Femur (tissue), 1 donor: ENCODE measurements at places on chromosomes 7 and 10.
A peak's percentile ranks its signal among the peaks of the same experiment; 100 is the strongest.

DNA sequence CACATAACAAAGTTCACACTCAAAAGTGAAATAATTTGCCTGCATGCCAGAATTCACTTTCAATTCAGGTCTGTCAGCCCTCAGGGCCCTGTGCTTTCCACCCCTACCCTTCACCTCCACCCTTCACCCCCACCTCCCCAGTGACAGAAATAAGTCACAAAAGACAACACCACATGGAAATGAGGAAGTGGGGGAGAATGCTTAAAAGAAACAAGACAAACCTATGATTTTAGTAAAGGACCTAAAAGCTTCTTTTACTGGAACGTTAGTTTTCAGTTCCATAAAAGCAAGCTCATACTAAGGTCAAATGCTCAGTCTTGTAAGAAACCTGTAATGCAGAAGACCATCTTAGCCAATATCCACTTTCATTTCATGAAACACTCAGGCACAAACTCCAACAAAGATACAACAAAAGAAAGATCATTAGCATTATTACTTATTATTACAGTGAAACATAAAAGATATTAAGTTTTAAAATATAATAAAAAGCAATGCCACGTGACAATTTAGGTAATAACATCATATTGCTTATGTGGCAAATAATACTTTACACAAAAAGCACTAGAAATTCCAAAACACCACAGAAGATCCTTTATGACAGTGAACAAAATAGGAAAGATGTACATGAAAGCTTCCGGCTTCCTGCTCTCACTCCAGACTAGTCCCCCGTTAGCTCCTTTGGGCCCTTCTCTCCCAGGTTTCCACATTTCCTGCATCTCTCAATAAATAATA lies 112.1 kb downstream of the LMBR1 start:
- no peak for DNase-seq

DNA sequence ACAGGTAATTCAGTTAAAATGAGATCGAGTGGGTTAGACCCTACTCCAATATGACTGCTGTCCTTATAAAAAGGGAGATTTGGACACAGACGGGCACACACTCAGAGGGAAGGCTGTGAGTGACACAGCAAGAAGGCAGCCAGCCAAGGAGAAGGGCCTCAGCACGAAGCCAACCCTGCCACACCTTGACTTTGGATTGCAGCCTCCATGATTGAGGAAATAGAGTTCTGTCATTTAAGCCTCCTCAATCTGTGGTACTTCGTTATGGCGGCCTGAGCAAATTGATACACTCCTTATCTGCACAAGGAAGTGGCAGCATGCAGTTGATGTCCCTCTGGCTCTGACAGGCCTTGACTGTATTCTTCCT lies 43.8 kb downstream of the SH2D4B start:
- no peak for DNase-seq

DNA sequence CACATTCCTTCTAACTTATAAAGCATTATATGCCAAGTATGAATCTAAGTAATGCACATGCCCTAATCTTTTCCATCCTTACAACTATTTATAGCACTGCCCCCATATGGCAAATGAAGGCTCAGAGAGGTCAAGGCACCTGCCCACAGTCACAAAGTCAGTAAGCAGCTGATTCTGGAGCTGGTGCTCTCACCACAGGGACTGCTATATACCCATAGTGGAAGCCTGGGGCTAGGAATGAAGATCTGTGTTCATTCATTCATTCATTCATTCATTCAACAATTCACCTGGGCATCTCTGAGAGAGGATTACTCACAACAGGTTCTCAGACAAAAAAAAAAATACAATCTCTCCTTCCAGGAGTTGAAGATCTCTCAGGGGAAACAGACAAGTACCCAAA lies 213.4 kb downstream of the KCNMA1 start:
- no peak for DNase-seq

DNA sequence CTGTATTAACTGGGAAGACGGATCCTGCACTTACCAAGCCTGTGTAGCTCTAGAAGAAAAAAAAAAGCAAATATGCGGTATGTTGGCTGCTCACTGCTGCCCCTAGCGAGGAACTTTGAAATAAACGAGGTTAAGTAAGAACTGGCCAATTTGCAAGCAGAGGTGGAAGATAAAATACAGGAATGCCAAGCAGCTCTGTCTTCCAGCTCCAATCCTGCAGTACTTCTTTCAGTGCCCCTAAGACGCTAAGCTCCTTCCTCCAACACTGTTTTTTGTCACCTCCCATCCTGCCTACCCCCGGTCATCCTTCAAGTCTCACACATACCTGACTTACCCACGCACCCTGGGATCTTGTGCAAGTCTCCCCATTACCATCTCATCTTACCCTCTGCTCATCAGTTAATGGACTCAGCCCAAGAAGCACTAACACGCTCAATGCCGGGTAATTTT lies 809 bp downstream of the C10orf143 start:
- DNase-seq, result peak; percentile 85

DNA sequence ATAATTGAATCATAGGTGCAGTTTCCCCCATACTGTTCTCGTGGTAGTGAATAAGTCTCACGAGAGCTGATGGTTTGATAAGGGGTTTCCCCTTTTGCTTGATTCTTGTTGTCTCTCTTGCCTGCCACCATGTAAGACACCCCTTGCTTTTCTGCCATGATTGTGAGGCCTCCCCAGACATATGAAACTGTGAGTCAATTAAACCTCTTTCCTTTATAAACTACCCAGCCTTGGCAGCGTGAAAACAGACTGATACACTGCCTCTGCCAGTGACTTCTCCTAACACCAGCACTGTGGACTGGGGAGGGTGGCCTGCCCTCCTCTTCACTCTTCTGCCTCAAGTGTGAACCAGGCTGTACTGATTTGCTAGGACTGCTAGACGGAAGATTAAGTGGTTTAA lies 108.6 kb downstream of the RAB11FIP2 start:
- DNase-seq, result no peak

DNA sequence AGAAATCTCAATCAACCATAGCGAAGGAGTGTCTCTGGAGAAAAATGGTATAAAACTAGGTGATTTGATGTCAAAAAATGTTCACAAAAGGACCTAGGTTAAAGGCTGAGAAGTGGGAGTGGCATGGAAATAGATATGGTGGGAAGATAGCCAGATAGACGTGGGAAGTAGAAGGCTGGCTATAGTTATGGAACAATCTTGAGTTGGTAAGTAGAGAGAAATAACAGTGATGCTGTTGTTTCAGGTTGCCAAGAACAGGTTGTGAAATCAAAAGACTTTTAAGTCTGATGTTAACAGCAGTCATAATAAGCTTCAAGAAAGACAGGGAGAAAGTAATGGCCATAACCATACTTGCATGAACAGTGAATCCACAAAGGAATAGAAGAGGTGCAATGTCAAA lies 106.1 kb upstream of the RSU1 start:
- DNase-seq, result no peak

DNA sequence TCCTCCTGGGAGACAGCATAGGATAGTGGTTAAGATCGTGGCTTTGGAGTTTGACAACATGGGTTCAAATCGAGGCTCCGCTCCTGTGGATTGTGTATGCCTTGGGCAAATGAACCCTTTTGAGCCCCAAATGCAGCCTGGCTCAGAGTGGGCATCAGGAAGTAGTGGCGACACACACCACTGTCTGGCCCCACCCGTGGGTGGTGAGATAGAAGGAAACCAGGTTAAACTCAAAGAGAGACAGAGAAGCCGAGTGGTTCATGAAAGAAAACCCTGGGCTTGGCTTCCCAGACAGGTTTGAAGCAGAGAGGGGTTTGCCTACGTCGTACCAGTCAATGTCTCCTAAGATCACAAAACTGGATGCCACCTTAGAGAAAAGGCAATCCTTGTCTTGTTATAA lies 57.7 kb downstream of the PRTFDC1 start:
- no peak for DNase-seq

DNA sequence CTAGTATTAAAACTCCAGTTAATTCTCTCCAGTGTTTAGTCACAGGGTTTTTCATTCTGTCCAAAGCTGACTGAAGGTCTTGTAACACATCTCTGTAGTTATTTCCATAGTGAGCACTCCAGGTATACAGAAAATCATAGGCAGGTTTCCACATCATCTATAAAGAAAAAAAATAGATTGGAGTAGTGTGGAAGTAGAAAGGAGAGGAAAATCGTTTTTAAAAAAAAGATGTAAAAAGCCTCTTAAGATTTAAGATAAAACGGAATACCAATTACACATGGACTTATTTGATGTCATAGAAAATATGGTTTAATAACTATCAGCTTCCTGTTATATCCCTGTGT lies 76.2 kb downstream of the MACC1 start:
- DNase-seq, result no peak

- DNase-seq, result peak; percentile 62
Observed at GRCh38 chr7:47578579-47579270, 3.2 kb downstream of the TNS3 start.

DNA sequence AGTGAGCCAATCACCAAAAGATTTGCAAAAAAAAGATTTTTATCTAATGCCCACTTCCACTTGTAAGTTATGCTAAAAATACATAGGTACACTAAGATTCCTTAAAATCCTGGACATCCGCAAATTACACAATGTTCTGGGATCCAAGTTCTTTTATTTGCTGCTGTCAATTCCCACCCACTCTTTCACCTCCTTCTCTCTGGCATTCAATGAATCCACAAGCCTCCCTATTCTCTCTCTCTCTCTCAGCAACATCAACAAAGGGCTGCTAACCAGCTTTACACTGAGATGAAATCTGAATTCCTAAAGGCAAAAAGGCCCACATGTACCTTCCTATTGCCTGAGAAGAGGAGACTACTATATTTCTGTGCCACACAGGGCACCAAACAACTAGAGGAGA lies 99.9 kb downstream of the ARMH3 start:
- DNase-seq, result no peak
